ENCODE measurements at places on chromosomes 5 and 9.

DNA sequence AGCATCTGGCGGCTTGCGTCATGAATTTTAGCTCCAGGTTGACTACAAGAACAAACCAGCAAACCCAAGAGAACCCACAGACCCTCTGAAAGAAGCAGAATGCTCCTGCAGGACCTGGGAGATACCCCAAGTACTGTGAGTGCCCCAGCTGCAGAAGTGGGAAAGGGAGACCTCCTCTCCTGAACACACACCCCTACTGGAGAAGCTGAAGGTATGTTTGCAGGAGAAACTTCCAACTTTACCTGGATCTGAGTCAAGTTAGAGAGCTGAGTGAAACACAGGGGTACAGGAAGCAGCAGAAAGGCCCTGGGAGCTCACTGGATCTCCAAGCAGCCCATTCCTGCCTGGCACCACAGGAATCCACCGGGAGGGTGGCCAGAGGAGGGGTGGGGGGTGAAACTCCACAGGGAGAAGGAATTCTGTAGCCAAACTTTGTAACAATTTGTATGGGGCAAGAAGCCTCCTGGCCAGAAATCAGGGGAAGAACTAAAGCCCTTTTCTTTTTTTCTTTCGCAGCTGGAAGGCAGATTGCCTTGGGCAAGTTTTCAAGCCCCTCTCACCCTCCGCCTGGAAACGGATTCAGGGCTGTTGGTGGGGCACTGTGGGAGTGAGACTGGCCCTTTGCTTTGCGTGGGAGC is 576.2 kb downstream of the BNC2 start:
- no peak for DNase-seq

DNA sequence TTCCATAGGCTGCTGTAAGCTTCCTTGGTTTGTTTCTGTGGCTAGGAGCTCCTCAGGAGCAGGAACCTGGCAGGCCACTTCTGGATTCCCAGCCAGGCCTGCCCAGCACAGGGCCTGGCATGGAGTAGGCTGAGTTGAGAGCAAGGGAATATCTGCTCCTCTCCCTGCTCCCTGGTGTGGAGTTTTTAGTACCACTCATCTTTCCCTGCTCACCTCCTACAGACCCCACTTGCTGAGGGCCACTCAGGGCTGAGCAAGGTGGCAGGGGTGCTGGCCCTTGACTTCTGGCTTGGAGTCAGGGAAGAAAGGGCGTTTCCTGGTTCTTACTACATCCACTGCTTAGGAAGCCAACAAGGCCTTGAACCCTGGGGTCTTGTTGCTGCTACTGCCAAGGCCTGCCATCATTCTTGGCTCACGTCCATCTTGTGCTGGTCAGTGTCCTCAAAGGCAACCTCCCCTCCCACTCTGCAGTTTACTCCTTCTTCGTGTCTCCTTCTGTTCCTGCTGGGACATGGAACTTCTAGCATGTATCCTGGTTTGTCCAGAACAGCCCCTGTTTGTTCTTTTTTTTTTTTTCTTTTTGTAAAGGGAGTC is 54.9 kb downstream of the PSD2 start:
- no peak for DNase-seq

GRCh38 chr5:53366245-53366644 is 114.2 kb upstream of the FST start:
- DNase-seq: no peak

DNA sequence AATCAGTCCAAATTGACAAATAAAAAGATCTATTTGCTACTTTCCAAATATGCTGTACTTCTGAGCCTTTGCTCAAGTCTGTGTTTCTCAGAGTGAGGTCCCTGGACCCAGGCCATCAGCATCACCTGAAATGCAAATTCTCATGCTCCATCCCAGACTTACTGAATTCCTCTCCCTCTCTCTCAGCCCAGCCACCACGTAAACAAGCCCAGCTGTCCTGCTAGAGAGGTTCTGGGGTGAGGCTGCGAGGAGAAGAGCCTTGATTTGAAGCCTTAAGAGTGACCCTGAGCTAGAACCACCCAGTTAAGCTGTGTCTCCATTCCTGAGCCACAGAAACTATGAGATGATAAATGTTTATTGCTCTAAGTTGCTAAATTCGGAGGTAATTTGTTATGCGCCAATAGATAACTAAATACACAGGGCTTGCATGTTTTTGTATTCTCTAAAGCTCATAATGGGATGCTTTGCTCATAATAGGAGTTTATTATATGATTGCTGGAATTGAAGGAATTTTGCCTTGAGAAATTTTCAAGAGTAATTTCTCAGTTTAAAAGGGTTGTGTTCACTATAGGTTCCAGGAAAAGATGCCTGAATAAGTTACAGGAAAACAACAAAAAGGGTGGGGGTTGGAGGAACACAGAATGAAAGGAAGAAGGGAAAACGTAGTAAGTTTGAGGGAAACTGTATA is 98.9 kb upstream of the SPATA31D4 start:
- no peak for DNase-seq

DNA sequence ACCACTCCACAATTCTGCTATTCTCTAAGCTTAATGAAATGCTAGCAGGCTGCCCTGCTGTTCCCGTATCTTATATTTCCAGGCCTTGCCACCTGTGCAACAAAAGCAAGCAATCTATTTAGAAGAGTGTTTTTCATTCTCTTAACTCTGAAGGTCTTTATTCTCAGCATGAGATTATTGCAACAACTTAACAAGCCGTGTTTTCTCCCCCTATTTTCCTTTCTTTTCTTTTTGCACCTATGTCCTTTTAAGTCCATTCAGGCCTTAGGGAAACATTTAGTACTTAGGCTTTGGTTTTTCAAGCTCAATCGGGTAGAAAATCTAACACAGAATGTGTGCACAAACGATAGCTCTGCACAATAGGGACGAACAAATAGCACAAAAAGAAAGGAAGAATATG is 89.6 kb upstream of the DMRTA1 start:
- DNase-seq: no peak

DNA sequence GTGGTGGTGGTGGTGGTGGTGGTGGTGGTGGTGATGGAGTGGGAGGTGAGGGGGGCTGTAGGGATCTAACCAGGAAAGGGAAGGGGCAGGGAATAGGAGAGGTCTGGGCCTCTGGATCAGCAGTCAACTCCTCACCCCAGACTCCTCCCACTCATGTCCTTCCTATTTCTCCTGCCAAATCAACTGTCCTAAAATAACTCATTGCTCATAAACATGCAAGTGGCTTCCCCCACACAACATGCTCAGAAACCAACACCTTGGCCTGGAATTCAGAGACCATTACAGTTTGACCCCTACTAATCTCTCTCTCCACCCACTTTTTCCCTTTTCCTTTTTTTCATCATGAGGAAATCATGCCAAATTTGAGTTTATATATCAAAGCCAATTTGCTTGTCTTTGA is 8.4 kb upstream of the FSD1L start:
- DNase-seq: no peak

GRCh38 chr5:128904805-128905567 is 60.3 kb upstream of the SLC27A6 start:
- DNase-seq: no peak

- no peak for DNase-seq
Measured at GRCh38 chr5:103433211-103433610, 129.4 kb downstream of the NUDT12 start.

- no peak for DNase-seq
Measured at GRCh38 chr9:23686257-23686656, 139.8 kb downstream of the ELAVL2 start.

- no peak for DNase-seq
Measured at GRCh38 chr9:134683714-134684374, 42.2 kb downstream of the COL5A1 start.

DNA sequence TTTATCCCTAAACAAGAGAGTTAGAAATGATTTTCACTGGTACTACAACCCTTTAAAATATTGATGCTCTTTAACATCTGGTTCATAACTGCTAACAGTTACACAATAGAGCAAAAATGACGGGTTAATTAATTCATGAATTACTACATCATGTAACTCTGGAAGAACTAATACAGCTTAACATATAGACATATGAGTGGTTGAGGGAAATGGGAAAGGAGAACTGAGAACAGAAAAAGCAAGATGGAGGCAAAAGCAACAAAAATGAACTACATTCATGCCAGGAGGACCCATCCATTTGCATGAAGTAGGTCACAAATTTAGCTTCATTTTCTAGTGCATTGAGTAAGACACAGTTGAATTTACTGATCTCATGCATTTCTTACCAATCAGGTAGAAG is 61.8 kb downstream of the C9 start:
- DNase-seq: no peak

- DNase-seq: no peak
Measured at GRCh38 chr5:78615697-78616096, 32.9 kb downstream of the LHFPL2 start.

- DNase-seq: no peak
Measured at GRCh38 chr5:130605234-130605633, 559.8 kb downstream of the HINT1 start.

- DNase-seq: no peak
Measured at GRCh38 chr9:138112791-138113600, 235.4 kb downstream of the CACNA1B start.

DNA sequence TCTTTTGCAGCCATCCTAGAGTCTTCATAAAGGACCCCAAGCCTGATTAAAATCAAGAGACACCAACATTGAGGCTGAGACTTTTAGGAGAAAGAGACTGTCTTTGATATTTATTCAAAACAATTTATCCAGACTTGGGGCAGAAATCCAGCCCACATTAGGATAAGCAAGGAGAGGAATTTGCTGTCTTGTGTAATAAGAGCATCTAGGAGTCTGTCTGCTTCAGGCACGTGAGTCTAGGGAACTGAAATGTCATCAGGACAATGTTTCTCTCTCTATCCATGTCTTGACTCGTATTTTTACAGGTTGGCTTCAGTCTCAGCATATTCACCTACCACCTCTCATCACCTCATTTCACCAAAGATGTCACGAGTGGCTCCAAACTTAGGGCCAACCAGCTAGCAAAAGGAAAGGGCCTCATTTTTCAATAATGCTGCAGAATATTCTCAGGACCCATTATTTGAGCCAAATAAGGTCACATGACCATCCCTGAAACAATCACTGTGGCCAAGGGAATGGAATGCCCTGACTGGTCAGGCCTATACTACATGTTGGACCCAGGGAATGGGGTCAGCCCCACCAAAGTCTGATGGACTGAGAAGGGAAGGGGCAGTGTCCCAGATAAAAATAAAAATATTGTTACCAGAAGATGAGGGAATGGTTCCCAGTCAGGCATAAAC is 70.3 kb upstream of the SAP30L start:
- no peak for DNase-seq

DNA sequence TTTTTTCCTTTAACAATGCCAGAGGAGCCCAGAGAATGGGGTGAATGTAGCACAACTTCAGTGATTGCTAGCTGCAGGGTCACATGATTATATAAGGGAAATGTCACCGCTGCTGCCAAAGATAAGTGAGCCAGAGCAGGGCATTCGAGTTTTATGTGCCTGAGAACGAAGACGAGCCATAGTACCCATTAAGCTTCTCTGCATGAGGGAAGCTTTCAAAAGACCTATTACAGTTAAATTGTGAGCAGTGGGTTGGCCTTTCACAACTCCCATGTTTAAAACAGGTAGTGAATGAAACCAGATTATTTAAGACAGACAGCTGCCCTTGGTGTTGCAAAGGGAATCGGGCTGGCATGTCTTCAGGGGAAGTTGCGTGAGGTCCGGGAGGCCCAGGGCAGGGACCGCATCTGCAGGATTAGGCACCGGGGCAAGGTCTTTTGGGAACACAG is 82.4 kb upstream of the TNFAIP8 start:
- peak; percentile 47 for DNase-seq

- DNase-seq: no peak
Measured at GRCh38 chr9:124038790-124039633, 27.4 kb downstream of the LHX2 start.

- DNase-seq: no peak
Measured at GRCh38 chr9:2085716-2086115, 70.6 kb downstream of the SMARCA2 start.

GRCh38 chr9:6968271-6968670 is 210.5 kb downstream of the KDM4C start:
- no peak for DNase-seq

GRCh38 chr9:136558373-136558772 is 12.5 kb upstream of the NOTCH1 start:
- no peak for DNase-seq
